ENCODE measurements at places on chromosomes 6 and 20.
A peak's percentile ranks its signal among the peaks of the same experiment; 100 is the strongest.

DNA sequence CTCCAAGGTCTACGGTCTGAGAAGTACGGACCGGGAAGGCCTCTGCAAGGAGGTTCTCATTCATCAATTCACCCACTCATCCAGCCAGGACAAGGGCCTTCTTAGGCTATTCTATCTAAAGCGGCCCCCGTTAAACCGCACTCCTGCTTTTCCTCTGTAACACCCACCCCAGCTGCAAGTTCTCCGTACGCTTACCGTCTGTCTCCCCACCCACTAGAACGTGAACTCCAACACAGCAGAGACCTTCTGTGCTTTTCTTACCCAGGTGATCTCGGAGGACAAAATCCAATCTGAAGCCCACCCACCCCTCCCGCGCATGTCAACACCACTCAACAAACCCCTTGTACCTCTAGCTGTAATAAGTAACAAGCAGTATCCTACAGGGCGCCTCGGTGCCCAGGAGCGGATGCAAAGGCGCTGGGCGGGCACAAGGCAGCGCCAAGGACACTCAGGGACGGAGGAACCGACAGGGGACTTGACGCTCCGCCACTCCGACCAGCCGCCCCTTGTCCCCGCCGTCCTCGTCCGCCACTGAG is 351 bp downstream of the AURKA start:
- peak; percentile 37 for DNase-seq

GRCh38 chr6:7589221-7589620 is 777 bp upstream of the SNRNP48 start:
- DNase-seq, result no peak

DNA sequence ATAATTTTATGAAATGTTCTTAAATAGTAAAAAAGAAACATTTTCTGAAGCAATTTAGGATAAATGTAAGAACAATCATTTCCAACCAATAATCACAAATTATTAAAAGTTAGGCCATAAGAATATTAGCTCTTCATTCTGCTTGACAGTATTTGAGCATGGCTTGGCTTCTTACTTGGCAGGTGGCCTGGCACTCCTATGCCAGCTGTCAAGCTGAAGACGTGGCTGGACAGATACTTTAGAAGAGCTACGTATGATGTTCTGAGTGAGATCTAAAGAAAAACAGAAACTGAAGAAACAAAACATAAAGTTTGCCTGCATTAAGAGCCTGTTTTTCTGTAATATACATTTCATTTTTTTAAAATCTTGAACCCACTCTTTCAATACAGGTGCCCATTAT is 438.9 kb downstream of the GRIK2 start:
- DNase-seq, result no peak

DNA sequence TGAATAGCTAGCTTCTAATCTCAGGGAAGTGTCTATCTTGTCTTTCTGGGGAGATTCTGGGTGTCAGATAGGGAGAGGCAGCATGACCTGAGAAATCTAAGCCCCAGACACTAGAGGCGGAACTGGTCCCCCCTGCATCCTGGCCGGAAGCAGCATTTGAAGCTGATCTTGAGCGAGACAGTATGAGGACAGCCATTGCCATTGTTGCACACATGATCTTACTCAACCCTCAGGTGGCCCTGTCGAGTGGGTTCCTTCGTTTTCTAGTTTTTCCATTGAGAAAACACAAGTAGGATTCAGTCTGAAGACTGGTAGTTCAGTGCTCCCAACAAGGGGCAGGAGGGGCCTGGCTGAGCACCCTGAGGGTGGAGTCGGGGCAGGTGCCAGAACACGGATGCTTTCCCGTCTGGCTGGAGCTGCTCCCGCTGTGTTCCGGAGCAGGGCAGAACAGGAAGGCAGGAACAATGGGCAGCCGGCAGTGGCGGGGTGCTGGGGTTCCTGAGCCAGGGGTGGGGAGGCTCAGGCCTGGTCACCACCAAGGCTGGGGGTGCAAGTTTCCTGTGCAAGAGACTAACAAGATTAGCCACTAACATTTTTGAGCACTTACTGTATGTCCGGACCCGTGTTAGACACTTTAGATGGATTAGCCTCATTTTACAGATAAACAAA is 7.9 kb upstream of the SDCBP2 start:
- DNase-seq, result no peak

DNA sequence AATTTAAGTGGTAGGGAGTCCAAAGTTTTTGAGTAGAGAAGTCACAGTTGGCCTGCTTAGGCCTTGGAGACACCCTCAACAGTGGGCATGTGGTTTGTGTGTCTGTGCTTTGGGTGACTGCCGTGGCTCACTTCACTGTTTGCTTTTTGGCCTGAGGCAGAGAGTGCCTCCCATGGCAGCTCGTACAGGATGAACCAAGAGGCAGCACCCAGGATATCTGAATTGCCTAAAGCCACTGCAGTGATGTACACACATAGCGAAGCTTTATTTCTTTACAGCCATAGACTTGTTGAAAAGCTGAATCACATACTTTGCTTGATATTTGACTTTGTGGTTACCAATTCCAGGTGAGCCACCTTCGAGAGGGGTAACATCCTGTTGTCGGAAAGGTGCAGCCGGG is 21.6 kb downstream of the RREB1 start:
- no peak for DNase-seq

- DNase-seq, result no peak
Measured at GRCh38 chr6:44062771-44063560, 64.3 kb downstream of the MRPL14 start.

All from SW480 (cell line).